GM23338 (cell line): ENCODE measurements at places on chromosomes 7 and 10. TPM values are rescaled to one million over a fixed set of nuclear protein-coding genes. Genes with fewer than 3 reads are reported as not detected.

Gene GNGT1
- total RNA-seq: not detected in 2 replicates

Gene HMX2
- total RNA-seq: 0.97 and 2.6 TPM in 2 replicates

Gene CDNF
- total RNA-seq: 1.1 and 2.2 TPM in 2 replicates

Gene TFR2
- 4.2 and 5.6 TPM in 2 replicates for total RNA-seq

Gene CDK1
- 166 and 168 TPM in 2 replicates for total RNA-seq

Gene ADCY1
- 14.6 and 18.7 TPM in 2 replicates for total RNA-seq

Gene ADO
- 47.8 and 48.3 TPM in 2 replicates for total RNA-seq

GRCh38 chr10:116737627-116738327, 4.6 kb downstream of the HSPA12A start:
- H3K4me1 ChIP-seq: no peaks in the 10 kb centered on the region; the same call in 1 of the 2 replicates
- no peak overlapping the region for H3K27ac ChIP-seq
- no peaks in the 10 kb centered on the region for H3K36me3 ChIP-seq
- no peak overlapping the region for H3K4me3 ChIP-seq
- peaks cover 27% of the 10 kb centered on the region for H3K27me3 ChIP-seq
- peak; percentile 60 for DNase-seq

DNA sequence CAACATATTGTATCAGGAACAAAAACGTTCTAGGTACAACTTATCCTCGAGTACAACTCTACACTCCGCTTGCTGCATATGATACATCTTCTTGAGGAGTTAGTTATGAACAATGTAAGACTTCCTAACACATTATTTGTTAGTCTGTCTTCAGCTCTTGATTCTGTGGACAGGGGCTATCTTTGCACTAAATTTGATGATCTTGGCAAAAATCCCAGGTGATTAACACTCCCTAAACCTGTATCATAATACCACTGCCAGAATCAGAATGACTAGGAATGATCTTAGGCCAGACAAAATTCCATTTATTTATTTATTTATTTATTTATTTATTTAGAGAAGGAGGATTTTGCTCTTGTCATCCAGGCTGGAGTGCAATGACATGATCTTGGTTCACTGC, 108.7 kb upstream of the AUTS2 start:
- DNase-seq: no peak
- no peak overlapping the region for H3K4me3 ChIP-seq
- no peak overlapping the region for H3K27ac ChIP-seq
- H3K36me3 ChIP-seq: no peaks in the 10 kb centered on the region

GRCh38 chr7:108662783-108663362, 93.2 kb downstream of the DNAJB9 start:
- H3K27me3 ChIP-seq: no peaks in the 10 kb centered on the region
- no peaks in the 10 kb centered on the region for H3K36me3 ChIP-seq
- H3K4me1 ChIP-seq: no peaks in the 10 kb centered on the region
- no peak overlapping the region for H3K4me3 ChIP-seq

DNA sequence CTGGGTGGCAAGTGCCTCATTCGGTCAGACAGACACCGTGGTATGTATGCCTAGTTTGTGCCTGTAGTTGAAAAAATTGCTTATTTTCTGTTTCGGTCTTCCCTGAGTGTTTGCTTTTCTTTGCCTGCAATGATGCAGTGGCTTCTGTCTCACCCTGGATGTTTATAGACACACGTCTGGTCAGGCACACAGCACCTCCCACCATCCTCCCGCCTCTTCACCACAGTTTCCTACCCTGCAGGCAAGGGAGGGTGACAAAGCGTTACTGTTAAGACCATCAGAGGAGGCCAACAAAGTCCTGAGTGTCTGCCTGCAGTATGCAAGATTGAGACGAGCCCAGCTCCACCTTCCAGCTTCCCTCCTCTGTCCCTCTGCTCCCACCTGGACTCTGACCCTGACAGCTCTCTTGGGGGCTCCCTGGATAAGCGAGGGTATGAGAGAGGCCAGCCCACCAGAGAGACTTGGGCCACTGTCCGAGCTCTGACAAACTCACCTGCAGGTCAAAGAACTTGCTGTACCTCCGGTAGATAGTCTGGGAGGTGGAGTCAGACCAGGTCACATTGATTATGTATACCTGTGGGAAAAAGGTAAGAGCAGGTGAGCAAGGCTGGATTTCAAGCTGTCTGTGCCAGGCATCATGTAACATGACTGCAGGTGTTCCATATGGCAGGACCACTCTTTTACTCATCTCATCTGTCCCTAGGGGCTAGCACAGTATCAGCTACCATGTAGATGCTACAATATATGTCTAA, 54.4 kb downstream of the SH3PXD2A start:
- no peak for DNase-seq
- H3K36me3 ChIP-seq: no peaks in the 10 kb centered on the region
- H3K27ac ChIP-seq: no peak overlapping the region
- peaks cover 19% of the 10 kb centered on the region for H3K4me1 ChIP-seq
- no peaks in the 10 kb centered on the region for H3K27me3 ChIP-seq
- no peak overlapping the region for H3K4me3 ChIP-seq

DNA sequence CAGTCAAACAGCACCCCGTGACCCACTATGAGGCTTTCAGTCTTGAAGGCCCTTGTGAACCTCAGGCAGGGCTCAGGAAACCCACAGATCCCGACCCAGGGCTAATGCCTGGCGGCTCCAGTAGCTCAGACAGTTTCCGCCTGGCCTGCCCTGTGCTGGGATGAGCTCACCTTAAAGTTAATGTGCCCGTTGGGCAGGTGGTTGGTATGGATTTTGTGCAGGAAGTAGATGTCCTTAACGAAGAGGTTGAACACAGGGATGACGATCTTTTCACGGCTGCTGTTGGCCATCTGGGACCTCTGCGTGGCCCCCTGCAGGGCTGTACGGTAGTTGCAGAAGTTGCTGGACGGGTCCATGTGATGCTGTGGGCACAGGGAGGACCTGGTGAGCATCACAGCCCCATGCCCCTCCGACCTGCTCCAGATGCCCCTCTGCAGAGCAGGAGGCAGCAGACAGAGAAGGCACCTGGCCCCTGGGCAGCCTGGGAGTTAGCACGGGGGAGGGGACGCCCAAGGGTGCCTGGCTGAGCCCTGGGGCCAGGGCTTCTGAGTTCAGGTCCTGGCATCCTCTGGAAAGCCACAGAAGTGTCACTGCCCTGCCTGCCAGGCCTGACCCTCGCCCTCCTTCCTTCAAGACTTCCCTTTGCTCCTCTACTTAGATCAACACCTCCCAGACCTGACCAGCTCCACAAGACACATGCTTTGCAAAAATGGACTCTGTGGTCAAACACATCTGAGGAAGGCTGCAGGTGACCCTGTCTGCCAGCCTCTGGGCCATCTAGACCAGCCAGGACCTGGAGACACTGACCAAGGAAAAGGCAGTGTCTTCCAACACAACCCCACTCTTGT, 59.8 kb downstream of the CSGALNACT2 start:
- H3K36me3 ChIP-seq: no peaks in the 10 kb centered on the region; the same call in 1 of the 2 replicates
- peak; percentile 42 for DNase-seq
- no peak overlapping the region for H3K27ac ChIP-seq
- no peak overlapping the region for H3K4me3 ChIP-seq
- no peaks in the 10 kb centered on the region for H3K27me3 ChIP-seq

DNA sequence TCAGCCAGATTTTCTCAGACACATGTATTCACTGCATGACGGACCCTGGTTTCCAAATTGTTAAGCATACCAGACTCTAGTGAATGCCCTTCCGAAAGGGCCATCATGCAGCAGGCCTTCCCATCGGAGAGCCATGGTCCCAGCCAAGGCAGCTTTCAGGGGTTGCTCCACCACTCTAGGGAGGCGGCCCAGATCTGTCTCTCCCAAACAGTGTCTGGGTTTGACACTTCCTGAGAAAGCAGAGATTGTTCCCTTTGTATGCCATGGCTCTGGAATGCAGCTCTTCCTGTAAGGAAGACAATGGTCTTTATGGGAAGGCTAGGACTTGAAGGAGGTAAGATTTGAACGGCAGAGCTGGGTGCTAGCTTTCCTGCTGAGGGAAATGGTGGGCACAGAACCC, 178.8 kb upstream of the BMPER start:
- no peak overlapping the region for H3K27ac ChIP-seq
- peaks cover 15% of the 10 kb centered on the region for H3K4me1 ChIP-seq
- DNase-seq: peak; percentile 77
- H3K4me3 ChIP-seq: no peak overlapping the region
- no peaks in the 10 kb centered on the region for H3K27me3 ChIP-seq

DNA sequence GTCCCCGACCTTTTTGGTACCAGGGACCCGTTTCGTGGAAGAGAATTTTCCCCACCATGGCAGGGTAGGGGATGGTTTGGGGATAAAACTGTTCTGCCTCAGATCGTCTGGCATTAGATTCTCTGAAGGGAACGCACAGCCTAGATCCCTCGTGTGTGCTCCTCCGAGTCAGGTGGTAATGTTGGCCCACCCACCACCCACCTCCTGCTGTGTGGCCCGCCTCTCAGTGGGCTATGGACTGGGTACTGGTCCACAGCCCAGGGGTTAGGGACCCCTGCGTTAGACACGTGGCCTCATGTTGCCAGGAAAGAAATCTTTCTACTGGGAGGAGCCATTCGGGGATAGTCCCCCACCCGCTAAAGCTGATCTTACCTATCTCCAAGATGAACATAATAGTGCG, 27.0 kb downstream of the PFKFB3 start:
- 0 out of 2 replicates have a peak, but pooled peaks cover 4% of the 10 kb centered on the region for H3K36me3 ChIP-seq
- H3K27ac ChIP-seq: no peak overlapping the region
- DNase-seq: no peak
- no peak overlapping the region for H3K4me3 ChIP-seq

GRCh38 chr10:112775381-112775780, 174.7 kb upstream of the TCF7L2 start:
- H3K27ac ChIP-seq: no peak overlapping the region
- H3K4me1 ChIP-seq: peaks cover 7% of the 10 kb centered on the region; the same call in 1 of the 2 replicates
- H3K36me3 ChIP-seq: no peaks in the 10 kb centered on the region
- no peak for DNase-seq
- H3K27me3 ChIP-seq: no peaks in the 10 kb centered on the region
- no peak overlapping the region for H3K4me3 ChIP-seq

GRCh38 chr10:57579926-57580325, 687.8 kb downstream of the IPMK start:
- H3K4me3 ChIP-seq: no peak overlapping the region
- H3K27ac ChIP-seq: no peak overlapping the region
- no peaks in the 10 kb centered on the region for H3K36me3 ChIP-seq
- DNase-seq: peak; percentile 86
- no peaks in the 10 kb centered on the region for H3K4me1 ChIP-seq

DNA sequence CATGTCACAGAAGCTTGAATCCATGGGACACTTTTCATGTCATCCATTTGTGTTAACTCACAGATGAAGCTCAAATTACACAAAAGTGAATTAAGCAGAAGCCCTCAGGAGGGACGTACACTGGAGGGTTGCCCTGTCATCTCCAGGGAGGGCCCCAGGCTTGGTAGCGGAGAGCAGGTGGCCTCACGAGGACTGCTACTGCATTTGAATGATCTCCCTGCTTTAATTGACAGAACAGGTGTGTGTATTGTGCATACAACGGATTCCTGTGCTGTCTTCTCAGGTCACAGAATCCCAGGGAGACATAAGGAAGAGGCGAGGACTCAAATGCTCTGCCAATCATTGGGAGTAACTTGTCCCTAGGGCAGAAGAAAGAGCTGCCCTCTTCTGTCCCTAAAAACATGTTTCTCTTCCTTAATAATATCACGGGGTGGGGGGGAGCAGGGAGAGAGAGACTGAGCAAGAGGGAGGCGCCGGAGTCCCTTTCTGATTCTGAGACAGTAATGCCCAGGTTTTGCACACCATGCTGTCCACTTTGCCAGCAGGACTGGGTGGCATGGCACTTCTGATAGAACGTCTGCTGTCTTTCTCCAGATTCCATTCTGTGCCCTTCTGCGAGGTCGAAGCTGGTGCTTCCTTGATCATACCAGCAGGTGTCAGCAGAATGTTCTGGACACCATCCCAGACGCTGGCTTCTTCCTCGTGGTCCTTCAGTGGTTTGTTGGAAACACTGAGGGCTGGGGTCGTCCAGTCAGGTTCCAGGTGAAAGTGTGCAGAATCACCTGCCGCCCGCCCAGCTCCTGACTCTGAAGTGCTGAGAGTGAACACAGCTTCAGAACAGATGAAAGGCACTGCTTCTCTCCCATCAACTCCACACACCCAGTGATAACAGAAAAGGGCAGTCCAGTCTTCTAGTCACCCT, 26.2 kb upstream of the RASGEF1A start:
- peak; percentile 77 for DNase-seq
- H3K4me3 ChIP-seq: no peak overlapping the region
- H3K36me3 ChIP-seq: no peaks in the 10 kb centered on the region
- H3K27me3 ChIP-seq: no peaks in the 10 kb centered on the region
- H3K4me1 ChIP-seq: no peaks in the 10 kb centered on the region; the same call in 1 of the 2 replicates
- no peak overlapping the region for H3K27ac ChIP-seq

GRCh38 chr10:103490986-103491314, 2.6 kb upstream of the NEURL1 start:
- H3K4me1 ChIP-seq: no peaks in the 10 kb centered on the region; the same call in 1 of the 2 replicates
- H3K36me3 ChIP-seq: no peaks in the 10 kb centered on the region
- H3K4me3 ChIP-seq: no peak overlapping the region
- no peak for DNase-seq
- peaks cover 42% of the 10 kb centered on the region for H3K27me3 ChIP-seq

DNA sequence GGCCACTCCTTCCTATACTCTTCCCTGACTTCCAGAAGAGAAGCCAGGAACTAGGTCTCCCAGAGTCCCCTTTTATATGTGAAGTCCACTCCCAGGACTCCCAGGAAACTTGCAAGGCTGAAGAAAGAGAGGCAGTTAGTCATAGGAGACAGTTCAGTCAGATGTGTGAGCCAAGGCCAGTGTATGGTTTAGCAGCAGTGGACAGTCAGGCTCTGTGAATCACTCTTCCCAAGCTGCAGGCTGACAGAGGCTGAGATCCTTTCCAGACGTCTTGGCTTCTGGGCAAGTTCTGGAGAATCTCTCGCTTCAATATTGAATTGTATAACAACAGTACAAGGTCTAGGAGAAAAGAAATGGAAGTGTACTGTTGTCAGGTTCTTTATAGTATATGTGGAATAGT, 26.9 kb downstream of the BLVRA start:
- 0 out of 2 replicates have a peak, but pooled peaks cover 6% of the 10 kb centered on the region for H3K4me1 ChIP-seq
- H3K4me3 ChIP-seq: no peak overlapping the region
- no peaks in the 10 kb centered on the region; the same call in 1 of the 2 replicates for H3K36me3 ChIP-seq
- H3K27me3 ChIP-seq: no peaks in the 10 kb centered on the region
- no peak overlapping the region for H3K27ac ChIP-seq

DNA sequence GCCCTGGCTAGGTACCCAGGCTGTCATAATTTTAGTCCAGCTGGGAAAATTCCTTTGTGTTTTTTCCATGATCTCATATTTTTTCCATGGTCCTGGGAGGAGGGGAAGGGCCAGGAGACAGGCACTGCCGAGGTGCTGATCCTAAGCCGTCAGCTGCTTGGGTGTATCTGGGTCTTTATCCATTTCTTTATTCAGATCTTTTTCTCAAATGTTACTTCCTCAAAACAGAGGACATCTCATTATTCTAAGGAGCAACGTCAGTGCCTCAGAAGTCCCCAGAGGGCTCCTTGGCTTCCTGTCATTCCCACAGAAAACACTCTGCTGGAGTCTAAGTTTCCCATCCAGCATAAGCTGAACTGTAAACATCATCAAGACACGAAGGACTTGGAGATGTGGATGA, 2.8 kb upstream of the OR6V1 start:
- no peak for DNase-seq
- H3K4me3 ChIP-seq: no peak overlapping the region
- H3K27ac ChIP-seq: no peak overlapping the region
- no peaks in the 10 kb centered on the region for H3K36me3 ChIP-seq
- H3K27me3 ChIP-seq: no peaks in the 10 kb centered on the region
- H3K4me1 ChIP-seq: no peaks in the 10 kb centered on the region
